ENCODE measurements at places on chromosomes 16 and 17.

DNA sequence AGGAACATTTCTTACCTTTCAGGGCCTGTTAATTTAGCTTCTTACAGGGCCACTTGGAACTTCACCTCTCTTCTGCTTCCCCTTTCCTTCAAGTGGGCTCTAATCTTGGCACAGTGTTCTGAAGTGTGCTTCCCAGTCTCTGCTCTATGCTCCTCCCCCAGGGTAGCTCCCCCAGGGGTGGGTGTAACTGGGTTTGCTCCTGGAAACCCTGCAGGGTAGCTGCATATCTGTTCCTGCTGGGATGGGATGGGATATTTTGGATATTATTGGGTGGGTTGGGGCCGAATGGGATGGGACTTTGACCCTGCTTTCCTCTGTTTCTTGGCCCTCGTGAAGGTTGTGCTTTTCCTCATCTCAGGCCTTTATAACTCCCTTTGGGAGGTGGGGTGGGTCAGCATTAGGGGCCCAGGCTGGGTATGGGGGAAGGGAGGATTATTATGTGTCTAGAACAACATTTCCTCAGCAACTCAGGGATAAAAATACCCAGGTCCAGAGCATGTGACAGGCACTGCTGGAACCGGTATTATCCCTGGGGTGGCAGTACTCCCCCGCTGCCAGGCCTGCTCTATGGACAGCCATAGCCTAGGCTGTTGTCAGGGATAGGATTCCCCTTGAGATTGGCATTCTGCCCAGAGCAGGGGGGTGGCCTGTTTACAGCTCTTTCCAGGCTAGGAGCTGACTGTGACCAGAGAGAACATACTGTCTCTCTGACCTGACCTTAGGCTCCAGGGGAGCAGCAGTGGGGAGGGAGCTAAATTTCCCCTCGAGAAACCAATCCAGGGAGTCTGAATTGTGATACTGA is 5.0 kb downstream of the NFE2L1 start:
- DNase-seq = no peak

DNA sequence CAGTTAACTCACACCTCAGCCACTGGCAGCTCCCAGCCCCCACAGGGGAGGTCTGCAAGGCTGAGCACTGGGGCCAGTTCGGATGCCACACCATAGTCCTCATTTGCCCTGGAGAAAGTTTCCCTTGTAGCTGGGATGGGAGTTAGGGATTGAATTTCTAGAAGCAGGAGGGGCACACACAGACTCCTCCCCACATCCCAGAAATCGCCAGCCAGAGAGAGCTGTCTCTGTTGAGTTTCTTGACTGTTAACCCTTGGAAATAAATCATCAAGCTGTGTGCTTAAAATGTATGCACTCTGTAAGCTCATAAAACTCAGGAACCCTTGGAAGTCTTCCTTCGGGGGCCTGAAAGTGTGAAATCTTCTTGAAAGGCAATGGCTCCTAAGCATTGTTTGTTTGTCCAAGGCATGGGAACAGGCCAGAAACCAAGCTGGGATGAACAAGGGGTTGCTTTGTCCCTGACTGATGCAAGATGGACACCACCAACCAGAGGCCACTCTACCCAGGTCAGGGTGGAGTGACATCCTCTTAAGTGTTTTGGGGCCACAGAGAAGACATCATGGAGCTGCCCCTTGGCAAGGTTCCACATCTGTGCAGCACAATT is 394 bp upstream of the PRM3 start:
- no peak for DNase-seq

DNA sequence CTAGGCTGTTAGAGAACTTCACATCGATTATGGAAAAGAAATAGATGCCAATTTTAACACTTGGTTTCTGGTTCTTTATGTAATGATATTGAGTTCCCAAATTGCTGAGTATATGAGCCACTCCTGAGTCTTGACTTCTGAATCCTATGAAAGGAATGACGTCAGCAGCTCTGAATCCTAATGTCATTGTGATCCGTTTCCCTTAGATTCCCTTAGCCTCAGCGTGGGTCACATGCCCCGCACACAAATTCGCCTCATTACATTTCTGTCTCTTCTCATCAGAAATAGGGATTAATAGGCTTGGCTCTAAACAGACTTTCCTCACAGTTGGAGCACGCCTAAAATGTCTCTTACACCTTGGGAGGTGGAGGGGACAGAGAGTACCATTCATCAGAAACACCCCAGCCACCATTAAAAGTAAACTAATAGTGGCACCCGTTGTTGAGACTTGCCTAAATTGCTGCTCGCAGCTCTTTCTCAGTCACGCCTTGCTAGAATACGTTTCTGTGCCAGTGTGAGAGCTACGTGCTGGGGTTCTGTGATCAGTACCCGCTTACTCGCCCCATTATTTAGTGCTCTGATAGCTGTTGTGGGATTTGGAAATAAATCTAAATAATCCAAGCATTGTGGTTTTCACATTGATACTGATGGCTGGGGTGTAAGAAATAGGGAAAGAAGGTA is 7.1 kb downstream of the MRM3 start:
- DNase-seq = no peak

DNA sequence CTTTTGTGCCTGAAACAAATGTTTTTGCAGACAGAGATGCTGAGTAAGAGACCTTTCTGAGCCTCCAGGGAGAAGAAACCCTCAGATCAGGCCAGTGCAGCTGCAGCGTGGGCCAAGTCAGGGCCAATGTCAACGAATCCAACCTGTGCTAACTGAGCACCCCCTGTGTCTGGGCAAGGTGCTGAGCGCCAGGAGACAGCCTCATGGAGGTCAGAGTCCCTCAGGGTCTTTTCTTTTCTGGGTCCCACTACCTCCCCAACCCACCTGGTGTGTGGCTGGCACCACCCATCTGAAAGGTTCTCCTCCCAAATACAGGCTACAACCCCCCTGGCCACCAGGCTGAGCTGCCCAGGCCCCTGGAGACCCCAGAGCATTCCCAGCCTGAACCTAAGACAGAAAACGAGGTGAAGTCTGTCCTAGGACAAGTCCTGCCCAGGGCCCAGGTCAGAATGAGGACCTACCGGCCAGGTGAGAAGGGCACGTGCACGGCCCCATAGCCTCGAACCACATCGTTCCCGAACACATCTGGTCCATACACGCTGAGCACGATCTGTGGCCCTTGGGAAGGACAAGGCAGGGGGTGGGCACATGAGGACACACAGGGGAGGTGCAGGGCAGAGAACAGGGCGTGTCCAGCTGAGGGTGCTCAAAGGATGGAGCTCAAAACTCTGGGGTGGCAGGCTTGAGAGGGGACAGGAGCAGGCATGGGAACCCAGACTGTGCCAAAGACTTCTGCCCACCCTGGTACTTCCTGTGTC is 15.0 kb downstream of the B9D1 start:
- DNase-seq = no peak

DNA sequence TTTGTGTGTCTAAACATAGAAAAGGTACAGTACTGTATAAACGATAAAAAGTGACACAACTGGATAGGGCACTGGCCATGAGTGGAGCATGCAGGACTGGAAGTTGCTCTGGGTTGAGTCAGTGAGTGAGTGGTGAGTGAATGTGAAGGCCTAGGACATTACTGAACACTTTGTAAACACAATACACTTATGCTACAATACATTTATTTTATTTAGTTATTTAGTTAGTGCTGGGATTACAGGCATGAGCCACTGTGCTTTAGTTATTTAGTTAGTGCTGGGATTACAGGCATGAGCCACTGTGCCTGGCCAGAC is 4.6 kb downstream of the CFAP20 start:
- DNase-seq = no peak

DNA sequence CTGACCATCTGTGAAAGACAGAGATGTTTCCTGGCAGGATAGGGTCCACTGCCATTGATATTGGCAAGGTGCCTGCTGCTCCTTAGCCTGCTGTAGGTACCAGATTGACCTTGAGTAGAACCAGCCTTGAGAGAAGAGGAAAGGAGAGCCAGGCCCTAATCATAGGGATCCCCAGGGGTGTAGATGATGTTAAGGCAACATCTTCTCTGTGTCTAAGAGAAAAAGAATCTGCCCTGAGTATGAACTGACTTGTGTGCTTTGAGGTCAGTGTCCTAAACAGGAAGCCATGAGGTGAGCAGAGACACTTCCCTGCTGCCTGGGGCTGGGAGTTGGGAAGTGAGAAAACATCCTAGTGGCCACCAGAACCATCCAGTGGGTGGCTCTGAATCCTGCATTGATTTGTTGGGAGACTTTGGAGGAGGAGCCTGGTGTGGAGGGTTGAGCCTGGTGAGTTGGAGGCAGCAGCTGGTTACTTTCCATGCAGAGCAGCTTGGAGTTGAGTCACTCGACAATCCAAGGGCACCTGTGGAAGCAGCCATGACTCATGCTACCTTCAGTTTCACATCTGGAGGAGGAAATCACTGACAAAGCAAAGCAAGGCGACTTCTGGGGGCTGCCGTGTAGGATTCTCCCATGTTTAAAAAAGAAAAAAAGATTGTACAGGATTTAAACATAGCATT is 47.8 kb downstream of the BMERB1 start:
- DNase-seq = no peak

GRCh38 chr17:81630274-81630673 is 6.6 kb downstream of the NPLOC4 start:
- no peak for DNase-seq

DNA sequence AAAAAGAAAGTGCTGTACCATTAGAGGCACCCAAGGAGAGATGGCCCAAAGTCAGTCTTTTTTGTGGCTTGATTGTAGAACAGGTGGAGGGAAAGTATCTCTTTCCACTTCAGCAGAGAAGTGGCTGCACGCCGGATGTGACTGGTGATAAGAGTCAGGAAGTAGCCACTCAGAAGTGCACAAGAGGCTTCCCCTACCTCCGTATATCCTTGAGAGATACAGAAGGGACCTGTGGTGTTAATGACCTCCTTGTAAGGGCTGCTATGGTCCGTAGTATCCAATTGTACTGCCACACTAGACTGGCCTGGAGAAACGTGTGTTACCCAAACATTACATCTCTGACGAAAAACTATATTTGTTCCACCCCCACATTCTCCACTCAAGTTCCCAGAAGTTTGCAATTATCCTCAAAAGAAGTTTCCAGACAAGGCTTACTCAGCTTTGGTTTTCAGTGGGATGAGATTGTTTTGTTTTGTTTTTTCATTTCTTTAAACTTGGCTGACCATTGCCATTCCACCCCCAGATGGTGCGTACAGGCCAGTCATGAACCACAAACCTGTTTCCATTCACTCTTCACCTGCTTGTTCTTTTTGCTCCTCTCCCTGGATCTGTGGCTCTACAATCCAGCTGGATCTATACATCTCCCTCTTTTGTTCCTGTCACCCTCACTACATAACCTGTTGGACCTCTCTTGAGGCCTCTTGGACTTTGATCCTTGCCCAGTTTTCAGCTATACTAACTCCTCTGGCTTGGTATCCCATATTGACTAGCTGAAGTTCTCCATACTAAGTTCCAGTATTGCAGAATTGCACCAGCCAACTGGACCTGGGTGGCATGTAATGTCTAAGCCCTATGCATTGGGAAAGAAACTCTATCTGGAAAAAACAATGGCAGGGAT is 20.7 kb upstream of the MED13 start:
- DNase-seq = no peak

DNA sequence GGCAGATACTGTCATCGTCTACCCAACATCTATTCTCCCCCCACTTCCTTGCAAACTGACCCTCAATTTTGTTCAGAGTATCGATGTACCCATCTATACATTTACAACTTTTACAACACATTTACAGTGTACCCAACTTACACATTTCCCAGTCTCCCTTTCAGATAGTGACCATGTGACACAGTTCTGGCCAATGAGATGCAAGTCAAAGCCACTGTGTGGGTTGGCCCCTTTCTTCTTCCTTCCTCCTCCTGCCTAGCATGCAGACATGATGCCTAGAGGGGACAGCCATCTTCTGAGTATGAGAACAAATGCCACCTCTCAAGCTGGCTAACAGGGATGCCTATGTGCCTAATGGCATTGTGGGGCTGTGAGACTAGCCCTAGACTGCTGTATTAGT is 11.3 kb upstream of the NFAT5 start:
- no peak for DNase-seq

- no peak for DNase-seq
These were observed 161.4 kb upstream of the C17orf78 start for GRCh38 chr17:37214416-37214815.

DNA sequence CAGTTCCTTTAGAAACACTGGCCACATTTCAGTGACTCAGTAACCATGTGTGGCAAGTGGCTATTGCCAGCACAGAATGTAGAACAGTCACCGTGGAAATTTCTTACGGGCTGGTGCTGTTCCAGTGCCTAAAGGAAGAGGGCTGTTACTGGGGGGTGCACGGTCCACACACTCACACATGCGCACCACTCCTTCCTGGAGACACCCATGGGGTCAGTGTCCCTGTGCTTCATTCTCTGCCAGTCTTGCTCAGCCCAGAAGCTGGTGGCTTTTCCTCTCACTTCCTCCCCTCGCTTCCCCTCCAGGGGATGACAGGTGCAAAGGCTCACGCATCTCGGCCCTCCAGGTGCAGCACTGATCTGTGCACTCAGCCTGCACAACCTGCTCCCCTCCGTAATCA is 115.6 kb downstream of the CCDC182 start:
- no peak for DNase-seq

DNA sequence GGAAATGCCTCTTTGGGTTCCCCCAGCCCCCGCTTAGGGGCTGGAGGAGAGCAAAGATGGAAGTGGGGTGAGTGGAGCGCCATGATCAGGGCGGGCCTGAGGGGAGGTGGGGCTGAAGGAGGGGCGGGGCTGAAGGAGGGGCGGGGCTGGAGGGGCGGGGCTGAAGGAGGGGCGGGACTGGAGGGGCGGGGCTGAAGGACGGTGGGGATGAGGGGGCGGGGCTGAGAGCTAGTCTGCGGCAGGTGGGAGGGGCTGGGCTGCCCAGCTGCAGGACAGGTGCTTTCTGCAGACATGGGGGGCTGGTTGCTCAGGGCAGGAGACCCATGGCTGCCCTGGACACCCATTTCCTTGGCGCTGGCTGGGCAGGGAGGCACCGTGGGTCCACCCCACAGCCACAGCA is 39.1 kb upstream of the PABPN1L start:
- no peak for DNase-seq

DNA sequence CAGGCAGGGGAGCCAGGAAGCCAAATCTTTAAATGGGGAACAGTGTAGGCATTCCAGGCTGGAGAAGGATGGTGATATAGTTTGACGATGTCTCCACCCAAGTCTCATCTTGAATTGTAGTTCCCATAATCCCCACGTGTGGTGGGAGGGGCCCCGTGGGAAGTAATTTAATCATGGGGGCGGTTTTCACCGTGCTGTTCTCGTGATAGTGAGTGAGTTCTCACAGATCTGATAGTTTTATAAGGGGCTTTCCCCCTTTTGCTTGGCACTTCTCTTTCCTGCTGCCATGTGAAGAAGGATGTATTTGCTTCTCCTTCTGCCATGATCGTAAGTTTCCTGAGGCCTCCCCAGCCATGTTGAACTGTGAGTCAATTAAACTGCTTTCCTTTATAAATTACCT is 28.8 kb downstream of the GINS3 start:
- no peak for DNase-seq
